ENCODE measurements at places on chromosomes 7 and 10.

GRCh38 chr7:131945313-131945911 lies 389.0 kb upstream of the PODXL start:
- DNase-seq = no peak

GRCh38 chr10:84227810-84228209 lies 2.5 kb upstream of the LRIT2 start:
- no peak for DNase-seq

GRCh38 chr7:40753455-40753854 lies 618.6 kb downstream of the SUGCT start:
- no peak for DNase-seq

GRCh38 chr7:81150951-81151361 lies 232.1 kb upstream of the SEMA3C start:
- DNase-seq = no peak

- no peak for DNase-seq
Measured at GRCh38 chr10:58177362-58177947, 90.2 kb downstream of the IPMK start.

- no peak for DNase-seq
Measured at GRCh38 chr7:33024189-33024757, 38.3 kb downstream of the NT5C3A start.

DNA sequence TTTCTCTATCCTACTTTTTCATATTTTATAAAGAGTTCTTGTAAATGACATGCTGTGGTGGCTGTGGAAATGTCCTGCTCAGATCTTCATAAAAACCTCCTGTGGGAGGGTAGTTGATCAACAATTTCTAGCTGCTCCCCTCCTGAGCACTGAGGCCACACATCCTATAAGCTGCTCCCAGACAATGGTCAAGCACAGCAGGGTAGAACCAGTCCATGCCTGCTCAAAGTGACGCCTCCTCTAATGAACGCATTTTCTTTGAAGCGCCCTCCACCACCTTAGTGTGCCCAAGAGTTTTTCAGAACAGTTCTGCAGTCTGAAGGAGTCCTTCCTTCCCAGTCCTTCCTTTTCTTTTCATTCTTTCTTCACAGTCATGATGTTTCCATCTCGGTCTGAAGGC lies 298.6 kb upstream of the CACNA2D1 start:
- no peak for DNase-seq

DNA sequence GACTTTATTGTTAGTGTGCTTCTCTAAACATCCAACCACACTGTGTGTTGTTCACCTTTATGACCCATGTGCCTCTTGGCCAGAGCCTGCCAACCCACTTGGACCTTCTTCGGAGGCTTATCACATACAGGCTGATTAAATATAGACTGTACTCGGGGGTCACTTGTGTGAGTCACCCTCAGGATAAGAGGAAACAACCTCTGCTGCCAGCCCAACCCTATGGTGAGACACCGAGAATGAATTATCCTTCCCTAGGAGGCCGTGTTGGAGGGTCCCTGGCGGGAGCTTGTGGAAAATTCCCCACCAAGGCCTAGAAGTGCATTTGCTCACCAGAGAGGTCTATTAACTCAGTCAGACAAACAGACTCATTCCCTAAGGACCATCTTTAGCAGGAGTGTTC lies 63.0 kb downstream of the FAS start:
- no peak for DNase-seq

DNA sequence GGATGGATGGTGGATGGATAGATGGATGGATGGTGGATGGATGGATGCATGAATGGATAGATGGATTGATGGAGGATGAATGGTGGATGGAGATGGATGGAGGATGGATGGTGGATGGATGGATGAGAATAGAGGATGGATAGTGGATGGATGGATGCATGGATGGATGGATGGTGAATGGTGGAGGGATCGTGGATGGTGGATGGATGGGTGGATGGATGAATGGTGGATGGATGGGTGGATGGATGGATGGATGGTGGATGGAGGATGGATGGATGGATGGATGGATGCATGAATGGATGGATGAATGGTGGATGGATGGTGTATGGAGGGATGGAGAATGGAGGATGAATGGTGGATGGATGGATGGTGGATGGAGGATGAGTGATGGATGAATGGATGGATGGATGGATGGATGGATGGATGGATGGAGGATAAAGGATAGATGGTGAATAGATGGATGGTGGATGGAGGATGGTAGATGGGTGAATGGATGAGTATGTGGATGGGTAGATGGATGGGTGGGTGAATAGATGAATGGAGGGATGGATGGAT lies 76.3 kb downstream of the PDGFA start:
- DNase-seq = no peak

DNA sequence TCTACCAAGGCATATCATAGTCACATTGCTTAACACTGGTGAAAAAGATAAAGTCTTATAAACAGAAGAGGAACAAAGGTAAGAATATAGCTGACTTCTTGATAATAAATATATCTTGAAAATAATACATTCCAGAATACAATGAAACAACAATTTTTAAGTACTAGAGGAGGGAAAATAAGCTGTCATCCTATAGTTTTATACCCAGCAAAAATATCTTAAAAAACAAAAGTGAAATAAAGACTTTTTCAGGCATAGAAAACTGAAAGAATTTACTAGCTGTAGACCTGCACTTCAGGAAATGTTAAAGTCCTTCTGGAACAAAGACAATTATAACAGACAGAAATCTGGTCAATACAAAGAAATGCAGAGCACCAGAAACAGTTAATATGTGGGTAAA lies 21.4 kb upstream of the MACROH2A2 start:
- DNase-seq = no peak

- no peak for DNase-seq
Measured at GRCh38 chr10:12841826-12842225, 159.7 kb downstream of the CCDC3 start.

GRCh38 chr10:101287183-101287996 lies 58.1 kb upstream of the LBX1 start:
- no peak for DNase-seq

GRCh38 chr10:87538092-87539015 lies 33.7 kb downstream of the MINPP1 start:
- no peak for DNase-seq

- DNase-seq = no peak
Measured at GRCh38 chr10:104657457-104657856, 16.4 kb downstream of the SORCS3 start.

GRCh38 chr7:25968205-25968993 lies 183.6 kb upstream of the NFE2L3 start:
- DNase-seq = no peak

GRCh38 chr7:132402096-132402495 lies 174.2 kb downstream of the PLXNA4 start:
- no peak for DNase-seq

GRCh38 chr10:108104551-108105156 lies 940.1 kb upstream of the SORCS1 start:
- DNase-seq = no peak

DNA sequence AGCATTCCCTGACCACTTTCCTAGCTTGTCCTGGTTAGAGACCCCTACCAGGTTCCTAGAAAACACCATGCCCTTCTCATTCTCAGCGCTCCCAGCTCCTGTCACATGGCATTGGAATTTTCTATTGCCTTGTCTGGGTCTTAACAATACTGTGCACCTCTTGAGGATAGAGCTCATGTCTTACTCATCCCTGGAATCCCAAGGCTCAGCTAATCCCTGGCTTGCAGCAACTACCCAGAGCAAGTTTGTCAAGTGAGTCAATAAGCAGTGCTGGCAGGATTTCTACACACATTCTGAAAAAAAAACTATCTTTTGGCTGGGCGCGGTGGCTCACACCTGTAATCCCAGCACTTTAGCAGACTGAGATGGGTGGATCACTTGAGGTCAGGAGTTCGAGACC lies 11.7 kb upstream of the PRDX3 start:
- peak; percentile 82 for DNase-seq

DNA sequence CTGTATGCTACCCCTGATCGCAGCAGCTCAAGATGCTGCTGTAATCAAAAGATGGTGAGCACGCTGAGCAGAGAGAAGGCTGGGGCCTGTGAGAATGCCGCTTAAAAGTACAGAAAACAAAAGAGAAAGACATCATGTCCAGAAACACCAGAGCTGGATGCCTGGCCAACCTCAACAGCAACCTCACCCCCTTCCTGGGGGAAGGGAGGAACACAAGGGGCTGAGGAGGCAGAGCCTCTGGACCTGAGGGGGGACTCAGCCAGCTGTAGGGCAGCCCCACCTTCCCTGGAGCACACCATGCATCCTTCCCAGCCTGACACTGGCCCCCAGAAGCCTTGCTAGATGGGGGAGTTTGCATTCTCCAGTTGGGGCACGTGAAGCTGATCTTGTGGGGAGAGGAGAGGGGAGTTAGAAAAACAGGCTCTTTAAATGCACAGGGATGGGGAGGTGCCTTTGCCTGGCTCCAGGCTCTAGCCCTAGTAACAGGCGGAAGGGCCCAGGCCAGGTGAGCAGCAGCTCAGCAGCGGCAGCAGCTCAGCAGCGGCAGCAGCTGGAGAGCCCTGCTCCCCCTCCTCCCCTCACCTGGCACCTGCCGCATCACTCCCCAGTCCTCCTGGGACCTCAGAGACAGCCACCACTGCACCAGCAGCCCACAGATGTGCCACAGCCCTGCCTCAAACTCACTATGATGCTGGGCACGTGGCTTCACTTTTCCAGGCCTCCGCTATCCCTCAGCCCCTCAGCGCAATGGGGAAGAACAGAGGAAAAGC lies 156.3 kb downstream of the NEURL1 start:
- no peak for DNase-seq

DNA sequence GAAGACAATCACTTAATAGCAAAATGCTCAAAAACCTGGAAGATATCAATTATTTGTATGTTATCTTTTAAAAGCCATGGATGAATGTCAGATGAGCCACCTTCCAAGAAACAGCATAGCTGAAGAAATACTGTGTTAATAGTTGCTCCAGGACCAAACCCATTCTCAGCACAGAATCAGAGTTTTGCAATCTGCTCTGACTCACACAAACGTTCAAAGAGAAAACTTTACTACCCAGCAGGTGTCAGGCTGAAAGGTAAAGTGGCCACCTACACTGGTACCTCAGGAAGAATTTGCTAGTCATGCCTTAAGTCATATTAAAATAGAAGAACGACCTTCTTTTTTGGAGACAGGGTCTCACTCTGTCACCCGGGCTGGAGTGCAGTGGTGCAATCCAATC lies 526.5 kb downstream of the PARD3 start:
- no peak for DNase-seq

GRCh38 chr7:116525298-116525912 lies 569 bp downstream of the CAV1 start:
- no peak for DNase-seq

GRCh38 chr7:26265499-26266075 lies 26.1 kb upstream of the SNX10 start:
- DNase-seq = no peak

DNA sequence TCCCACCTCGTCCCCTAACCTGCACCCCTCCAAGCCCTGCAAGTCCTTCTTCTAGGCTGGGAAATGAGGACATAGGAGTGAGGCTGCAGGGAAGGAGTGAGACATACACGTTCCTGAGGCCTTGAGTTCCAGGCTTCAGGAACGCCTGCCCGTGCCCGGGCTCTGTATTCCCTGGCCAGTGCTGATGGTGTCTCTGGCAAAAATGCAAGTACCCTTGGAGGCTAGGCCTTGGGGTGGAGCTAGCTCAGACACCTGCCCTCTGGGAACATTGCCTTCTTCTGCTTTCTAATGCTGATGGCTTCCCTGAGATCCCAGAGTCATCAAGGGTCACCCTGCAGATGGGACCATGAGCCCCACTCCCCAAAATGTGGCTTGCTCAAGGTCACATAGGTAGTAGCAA lies 76.0 kb downstream of the GRK5 start:
- no peak for DNase-seq

DNA sequence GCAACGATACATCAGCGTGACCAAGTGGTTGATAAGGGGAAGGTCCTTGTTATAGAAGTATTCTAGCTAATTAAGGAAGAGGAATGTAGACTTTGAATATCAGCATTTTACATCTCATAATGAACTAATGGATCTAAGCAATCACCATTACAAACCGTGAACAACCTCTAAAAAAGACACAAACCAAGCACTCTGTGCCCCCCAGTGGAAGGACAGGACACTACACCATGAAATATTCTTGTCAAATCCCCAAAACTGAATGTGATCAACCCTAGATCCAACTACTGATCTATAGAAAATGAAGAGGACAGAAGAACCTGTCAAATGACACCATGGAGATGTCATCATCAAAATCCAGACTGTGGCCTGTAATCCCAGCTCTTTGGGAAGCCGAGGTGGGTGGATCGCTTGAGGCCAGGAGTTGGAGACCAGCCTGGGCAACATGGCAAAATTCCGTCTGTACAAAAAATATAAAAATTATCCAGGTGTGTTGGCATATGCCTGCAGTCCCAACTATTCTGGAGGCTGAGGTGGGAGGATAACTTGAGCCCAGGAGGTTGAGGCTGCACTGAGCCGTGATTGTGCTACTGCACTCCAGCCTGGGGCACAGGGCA lies 111.3 kb upstream of the CARD11 start:
- DNase-seq = no peak

DNA sequence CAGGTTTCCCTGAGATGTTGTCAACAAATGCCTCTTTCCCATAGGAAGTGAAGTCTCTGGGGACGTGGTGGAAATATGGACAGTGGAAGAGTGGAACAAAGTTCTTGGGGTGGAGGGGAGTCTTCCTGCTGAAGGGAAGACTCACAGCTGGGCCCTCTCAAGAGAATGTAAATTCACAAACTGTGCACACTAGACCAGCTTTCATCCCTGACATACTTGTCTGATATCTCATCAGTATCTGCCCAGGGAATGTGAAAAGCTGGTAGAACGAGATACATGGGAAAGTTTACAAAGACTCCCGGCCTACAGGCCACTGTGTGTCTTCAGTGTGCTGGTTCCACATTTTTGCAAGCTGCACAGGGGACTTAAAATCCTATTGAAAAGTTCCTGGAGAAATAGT lies 16.7 kb upstream of the CCDC3 start:
- DNase-seq = no peak

DNA sequence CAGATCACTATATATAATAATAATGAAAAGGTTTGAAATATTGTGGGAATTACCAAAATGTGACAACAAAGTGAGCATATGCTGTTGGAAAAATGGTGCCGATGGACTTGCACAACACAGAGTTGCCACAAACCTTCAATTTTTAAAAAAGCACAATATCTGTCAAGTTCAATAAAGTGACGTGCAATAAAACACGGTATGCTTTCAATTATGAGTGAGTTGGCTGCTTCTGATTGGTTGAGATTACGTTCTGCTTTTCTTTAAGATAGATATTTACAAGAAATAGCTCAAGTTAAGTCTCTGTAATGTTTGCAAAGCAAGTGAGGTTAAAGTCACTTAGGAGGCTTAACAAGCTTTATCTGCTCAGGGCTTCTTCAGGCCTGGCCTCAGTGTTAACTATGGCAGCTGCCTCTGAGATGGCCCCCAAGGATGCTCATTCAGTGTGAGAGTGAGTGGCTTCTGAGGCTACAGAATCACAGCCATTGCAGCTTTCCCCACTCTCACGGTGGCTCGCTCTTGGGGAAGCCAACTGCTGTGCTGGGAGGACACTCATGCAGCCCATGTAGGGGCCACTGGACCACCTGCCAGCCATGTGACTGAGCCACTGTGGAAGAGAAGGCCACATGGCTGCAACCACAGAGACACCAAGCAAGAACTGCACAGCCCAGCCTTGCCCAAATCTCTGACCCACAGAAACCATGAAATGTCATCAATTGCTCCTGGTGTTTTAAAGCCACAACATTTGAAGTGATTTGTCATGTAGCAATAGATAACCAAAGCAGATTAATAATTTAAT lies 78.3 kb upstream of the TMEM72 start:
- peak; percentile 97 for DNase-seq

- no peak for DNase-seq
Measured at GRCh38 chr10:113345826-113346624, 206.8 kb upstream of the HABP2 start.
